ENCODE measurements at places on chromosomes 2 and 18.

GRCh38 chr2:149702571-149702970, 115.0 kb upstream of the MMADHC start:
- DNase-seq: no peak

DNA sequence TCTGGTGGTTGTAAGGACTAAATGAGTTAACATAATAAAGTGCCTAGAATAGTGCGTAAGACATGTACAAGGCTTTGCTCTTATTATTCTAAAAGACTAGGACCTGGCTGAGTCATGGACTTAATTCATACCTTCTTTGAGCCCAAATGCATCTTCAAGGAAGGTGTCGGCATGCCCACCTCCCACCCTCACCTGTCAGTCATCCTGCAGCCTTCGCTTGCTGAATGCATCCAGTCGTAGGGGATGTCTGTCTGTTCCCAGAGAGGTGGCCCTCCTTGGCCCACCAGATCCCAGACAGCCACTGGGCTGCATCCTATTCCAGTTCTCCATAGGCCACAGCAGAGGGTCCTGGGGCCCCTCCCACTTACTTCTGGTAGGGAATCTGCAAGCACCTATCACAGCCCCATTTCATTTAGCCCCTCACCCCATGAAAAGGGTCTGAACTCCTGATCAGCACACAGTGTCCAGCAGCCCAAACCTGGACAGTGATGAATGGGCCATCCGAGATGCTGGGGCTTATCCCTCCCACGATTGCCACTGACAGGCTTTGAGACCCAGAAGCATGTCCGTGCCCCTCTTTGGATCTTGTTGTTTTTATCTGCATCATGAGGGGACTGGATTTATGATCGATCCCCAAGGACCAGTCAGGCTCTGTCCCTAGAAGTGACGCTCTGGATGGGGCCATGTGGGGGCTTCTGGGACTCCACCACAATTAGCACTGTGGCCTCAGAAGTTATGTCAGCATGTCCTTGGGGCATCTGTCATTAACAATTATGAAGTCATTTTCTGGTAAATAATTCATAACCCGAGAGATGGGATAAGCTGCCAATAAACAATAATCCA, 101.1 kb downstream of the KLHL29 start:
- no peak for DNase-seq

DNA sequence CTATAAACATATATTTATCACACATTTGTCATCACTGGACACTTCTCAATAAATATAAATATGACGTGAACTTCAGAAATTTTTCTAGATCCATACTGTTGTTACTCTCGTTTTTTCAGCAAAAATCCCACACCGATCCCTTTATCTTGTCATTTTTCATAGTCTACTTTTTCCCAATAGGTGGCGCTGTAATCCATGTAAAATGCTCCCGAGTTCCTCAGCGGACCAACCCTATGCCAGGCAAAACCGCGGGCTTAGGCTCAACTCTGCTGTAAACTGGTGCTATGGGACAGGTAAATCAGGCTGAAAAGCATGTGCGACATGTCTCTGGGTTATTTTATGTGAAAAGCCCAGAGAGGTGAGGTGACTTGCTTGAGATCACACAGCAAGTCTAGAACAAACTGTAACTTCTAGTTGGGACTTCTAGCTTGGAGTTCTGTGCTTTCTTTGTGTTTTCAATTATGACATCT, 104.0 kb downstream of the COBLL1 start:
- DNase-seq: peak; percentile 77

GRCh38 chr18:26568926-26569665, 20.7 kb upstream of the KCTD1 start:
- DNase-seq: no peak

GRCh38 chr2:8976442-8977259, 26.8 kb downstream of the MBOAT2 start:
- DNase-seq: no peak

DNA sequence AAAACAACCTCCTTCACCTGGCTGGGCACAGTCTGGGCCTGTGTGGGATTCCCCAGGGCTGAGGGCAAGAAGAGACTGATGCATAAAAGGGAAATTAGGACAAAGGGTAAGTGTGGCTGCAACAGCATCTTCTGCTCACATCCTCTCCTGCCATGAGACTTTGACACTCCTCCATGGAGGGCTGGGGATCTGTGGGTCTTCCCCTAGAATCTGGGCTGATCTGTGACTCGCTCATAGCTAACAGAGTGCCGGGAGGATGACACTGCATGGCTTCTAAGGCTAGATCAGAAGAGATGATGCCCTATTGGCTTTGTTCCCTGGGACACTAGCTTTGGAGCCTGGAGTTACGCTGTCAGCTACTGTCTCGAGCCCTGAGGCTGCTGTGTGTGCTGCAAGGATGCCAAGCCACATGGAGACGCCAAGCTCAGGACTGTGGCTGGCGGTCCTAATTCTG, 24.3 kb downstream of the MOCOS start:
- DNase-seq: no peak

GRCh38 chr2:176084611-176085119, 903 bp upstream of the EVX2 start:
- no peak for DNase-seq

- no peak for DNase-seq
Observed at GRCh38 chr18:25805939-25806338, 284.5 kb downstream of the SS18 start.

DNA sequence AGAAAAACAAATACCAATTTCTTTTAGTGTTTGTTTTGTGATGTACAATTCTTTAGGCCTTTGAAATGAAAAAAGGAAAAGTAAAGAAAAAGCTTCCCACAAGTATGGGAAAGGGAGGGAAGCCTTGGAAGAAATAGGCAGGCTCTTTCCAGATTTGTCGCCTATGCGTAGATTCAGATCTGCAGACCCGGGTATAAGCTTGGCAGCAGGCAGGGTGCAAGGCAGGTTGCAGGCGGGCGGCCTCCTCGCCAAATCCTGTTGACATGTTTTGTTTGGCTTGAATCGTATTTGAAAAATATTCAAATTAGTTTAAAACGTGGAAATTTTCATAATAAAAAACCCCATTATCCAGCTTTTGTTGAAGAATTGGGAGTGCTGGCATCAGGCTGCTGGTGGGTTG, 104.3 kb downstream of the ACOXL start:
- no peak for DNase-seq

GRCh38 chr2:211737282-211737681, 801.3 kb downstream of the ERBB4 start:
- no peak for DNase-seq

GRCh38 chr2:105932582-105932981, 187.9 kb downstream of the NCK2 start:
- DNase-seq: no peak

DNA sequence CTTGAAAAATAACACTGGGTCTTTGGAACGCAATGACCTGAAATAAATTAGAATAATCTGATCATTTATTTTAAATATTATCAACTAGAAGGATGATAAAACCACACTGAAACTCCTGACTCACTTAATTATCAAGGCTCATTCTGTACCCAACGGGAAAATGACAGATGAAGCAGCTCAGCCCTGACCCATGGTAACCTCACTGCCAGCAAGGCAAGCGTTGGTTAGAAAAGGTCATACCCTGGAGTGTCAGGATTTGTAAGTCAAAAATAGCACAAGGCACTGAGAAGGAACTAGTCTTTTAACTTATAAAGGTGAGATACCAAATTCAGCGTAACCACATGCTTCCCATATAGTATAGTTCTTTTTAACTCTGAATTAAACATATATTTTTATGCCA, 277.5 kb downstream of the ETAA1 start:
- no peak for DNase-seq

- DNase-seq: no peak
Observed at GRCh38 chr18:69250305-69251151, 150.2 kb upstream of the DOK6 start.

GRCh38 chr2:168116448-168116847, 130.9 kb downstream of the STK39 start:
- DNase-seq: no peak

- DNase-seq: no peak
Observed at GRCh38 chr2:65064728-65065552, 8.7 kb downstream of the CEP68 start.

DNA sequence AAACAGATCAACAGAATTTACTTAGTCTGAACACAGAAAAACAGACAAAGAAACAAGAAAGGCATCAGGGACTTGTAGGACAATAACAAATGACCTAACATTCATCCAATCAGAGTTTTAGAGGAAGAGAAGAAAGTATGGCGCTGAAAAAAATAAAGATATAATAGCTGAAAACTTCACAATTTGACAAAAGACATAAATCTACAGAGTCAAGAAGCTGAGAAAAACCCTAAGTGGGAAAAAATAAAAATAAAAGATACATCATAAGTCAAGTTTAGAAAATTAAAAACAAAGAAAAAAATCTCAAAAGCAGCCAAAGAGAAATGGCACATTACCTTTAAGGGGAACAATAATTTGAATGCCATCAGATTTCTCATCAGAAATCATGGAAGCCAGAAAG, 7.7 kb downstream of the LDAH start:
- DNase-seq: no peak

DNA sequence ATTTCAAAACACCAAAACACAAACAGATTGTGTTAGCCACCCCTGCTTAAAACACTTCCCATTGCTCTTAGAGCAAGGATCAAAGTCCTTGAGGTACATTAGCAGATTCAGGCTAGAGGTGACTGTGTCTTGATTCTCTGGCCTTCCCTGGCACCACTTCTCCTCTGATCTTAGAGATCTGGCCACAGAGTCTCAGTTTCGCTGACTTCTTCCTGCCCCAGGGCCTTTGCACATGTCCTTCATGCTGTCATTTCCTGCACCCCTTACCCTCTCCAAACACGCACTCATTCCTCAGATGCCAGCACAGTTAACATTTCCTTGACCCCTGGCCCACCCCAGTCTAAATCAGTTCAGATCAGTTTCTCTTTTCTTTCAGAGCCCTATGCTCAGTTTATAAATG, 16.9 kb downstream of the CXCR4 start:
- DNase-seq: no peak

DNA sequence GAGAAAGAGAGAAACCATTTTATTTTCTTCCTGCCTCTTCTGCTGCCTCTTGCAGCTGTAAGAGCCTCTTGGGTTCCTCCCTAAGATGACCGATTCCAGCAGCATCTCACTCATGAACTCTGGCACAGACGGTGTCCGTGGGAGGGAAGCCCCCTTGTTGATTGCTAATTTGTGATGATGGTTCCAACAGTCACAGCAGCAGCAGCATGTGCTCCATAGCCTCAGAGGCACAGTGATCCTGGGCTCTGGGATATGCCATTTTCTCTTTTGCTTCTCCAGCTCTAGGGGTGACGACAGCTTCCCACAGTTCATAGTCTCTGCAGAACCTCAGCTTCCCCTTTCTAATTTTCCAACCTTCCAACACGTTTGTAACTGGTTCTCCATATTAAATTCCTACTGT, 324.2 kb upstream of the HS6ST1 start:
- no peak for DNase-seq

- peak; percentile 42 for DNase-seq
Observed at GRCh38 chr18:74013955-74014354, 133.7 kb downstream of the FBXO15 start.

DNA sequence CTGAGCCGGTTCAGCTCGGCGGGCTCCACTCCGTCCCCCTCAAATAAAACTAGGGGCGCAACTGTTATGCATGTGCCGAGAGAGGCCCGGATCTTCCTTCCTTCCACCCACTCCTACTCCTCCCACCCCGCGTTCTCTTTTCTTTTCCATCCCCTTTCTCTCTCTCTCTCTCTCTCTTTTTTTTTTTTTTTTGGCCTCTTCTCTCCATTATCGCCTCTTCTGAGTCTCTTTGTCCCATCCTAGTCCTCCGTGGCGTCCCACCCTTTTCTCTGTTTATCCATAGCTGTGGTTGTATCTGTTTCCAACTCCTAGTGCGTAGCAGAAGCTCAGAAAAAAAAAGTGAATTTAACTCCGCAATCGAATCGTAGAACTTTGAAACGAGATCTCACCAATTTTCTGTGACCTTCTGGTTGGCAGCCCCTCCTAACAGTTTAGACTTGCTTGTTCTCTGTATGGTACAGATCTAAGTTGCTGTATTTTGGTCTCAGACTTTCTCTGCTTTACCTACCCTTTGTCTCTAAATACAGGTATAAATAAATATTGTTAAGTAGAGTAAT, 3.6 kb downstream of the RAX start:
- no peak for DNase-seq

GRCh38 chr18:34543356-34543755, 166.7 kb upstream of the DTNA start:
- DNase-seq: no peak

GRCh38 chr2:100868083-100868482, 48.1 kb downstream of the NPAS2 start:
- DNase-seq: no peak

DNA sequence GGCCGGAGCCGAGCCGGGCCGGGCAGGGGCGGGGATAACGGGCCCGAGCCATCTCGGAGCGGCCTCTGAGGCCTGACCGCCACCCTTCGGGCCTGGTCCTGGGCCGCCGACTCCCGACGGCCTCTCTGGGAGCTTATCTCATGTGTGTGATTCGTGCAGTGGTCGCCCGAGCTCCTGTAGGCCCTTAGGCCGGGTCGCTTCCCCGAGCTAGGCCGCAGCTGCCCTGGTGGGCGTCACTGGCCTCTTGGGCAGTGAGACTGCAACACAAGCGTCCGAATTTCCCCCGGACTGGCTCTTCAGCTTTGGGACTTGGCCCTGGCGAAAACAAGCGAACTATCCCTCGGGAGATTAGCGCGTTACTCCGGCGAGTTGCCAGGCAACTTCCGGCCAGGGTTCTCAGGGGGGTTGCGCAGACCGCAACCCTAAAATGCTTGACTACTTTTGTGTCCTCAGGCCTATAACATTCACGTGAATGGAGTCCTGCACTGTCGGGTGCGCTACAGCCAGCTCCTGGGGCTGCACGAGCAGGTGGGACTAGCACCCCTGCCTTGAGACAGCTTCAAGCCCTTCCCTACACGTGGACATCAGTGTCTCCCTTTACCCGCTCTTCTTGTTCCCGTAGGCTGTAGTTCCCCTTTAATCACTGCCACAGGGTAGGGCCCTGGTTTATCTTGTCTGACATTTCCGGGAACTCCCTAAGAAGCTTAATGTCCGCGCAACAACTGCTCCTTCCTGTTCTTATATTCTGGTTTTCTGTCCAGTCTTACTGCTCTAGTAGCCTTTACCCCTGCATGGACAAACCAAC, 602 bp downstream of the SNX17 start:
- DNase-seq: peak; percentile 15

- DNase-seq: peak; percentile 8
Observed at GRCh38 chr2:205975082-205975949, 110.7 kb downstream of the INO80D start.

- no peak for DNase-seq
Observed at GRCh38 chr2:203948733-203949132, 12.2 kb downstream of the ICOS start.

GRCh38 chr2:36174920-36175319, 180.7 kb upstream of the CRIM1 start:
- no peak for DNase-seq

- DNase-seq: no peak
Observed at GRCh38 chr2:155574941-155575340, 757.6 kb downstream of the NR4A2 start.

- DNase-seq: no peak
Observed at GRCh38 chr2:200509235-200509611, 645 bp downstream of the KCTD18 start.

Data from COLO829 (cell line).